ENCODE measurements at places on chromosomes 3 and 15.

DNA sequence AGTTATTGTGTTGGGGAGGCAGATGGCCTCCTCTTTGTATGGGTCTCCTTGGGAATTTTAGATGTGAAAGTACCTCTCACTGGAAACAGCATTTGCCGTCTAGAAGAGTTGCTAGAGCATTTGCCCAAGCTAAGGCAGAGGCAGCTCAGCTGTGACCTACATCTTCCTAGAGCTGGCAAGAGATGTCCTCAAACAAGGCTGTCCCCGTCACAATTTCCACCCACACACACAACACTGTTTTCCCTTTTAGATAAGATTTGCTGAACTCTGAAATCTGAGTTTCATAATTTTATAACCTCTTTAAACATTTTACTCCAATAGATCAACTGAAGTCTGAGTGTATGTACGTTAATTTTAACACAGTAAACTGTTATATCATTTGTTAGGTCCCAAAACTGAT, 352.6 kb downstream of the EPHB1 start:
- DNase-seq, result no peak

DNA sequence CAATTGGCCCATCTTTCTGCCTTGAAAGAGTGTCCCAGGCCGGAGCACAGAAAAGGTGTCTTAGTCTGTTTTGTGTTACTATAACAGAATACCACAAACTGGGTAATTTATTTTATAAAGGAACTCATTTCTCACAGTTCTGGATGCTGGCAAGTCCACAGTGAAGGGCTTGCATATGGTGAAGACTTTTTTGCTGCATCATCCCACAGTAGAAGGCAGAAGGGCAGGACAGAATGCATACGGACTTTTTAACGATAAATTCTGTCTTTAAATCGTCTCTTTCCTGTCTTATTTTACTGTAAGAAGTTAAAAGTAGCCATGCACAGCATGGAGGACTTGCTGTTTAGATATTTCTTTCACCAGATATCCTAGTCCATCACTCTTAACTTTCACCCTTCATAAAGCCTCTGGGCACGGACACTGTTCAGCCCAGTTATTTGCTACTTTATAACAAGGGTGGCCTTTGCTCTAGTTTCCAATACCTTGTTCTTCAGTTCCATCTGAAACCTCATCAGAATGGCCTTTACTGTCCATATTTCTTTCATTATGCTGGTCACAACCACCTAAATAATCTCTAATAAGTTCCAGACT, 10.3 kb upstream of the EIF1B start:
- no peak for DNase-seq

GRCh38 chr15:74866090-74866489, 7.1 kb downstream of the SCAMP2 start:
- DNase-seq, result no peak

GRCh38 chr3:13045904-13046568, 27.2 kb downstream of the IQSEC1 start:
- DNase-seq, result no peak

DNA sequence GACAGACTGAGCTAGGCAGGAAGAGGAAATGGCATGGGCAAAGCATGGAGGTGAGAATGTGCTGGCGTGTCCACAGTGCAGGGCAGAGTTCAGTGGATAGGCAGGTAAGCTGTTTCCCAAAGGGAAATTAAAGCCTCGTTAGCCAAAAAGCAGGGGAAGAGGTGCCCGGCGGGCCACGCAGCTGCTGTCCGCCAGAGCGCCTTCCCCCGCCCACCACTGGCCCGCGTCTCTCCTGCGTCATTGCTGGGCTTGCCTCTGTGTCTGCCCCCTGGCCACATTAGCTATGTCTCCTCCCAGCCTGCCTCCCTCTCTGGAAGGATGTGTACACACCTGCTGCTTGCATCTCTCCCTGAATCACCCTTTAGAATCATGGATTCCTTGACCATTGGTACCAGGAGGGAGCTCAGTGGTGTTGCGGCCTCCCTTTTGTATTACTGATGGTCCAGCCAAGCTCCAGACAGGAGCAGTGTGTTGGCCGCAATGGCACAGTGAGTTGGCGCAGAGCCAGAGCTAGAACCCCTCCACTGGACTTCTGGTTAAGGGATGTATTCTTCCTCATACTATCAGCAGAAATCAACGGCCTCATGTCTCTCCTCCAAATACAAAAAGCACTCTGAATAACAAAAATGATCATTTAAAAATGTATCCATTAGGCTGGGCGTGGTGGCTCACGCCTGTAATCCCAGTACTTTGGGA, 26.6 kb downstream of the SLC28A1 start:
- no peak for DNase-seq

DNA sequence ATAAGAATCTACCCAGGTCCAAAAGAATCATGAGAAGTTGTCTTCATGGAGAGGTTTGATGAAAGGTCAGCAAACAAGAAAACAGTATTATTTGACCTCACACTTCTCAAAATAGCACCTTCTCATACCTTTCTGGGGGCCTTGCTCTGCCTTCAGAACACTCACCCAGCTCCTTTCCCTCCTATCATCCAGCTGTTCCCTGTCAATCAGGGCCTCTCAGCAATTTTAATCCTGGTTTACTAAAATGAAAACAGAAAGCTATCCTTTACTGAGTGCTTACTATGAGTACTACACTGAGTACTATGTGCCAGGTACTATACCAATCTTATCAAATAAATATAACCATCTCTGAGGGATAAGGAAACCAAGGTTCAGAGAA, 138.6 kb downstream of the GAP43 start:
- DNase-seq, result no peak

Measured in activated CD4-positive, alpha-beta T cell treated with anti-CD3 and anti-CD28 coated beads for 4 hours (primary cell).